Stimulated activated CD8-positive, alpha-beta memory T cell treated with anti-CD3 and anti-CD28 coated beads, Interleukin-15, amount 100 ng/mL, for 4 hours (primary cell): ENCODE measurements at places on chromosomes 6 and 20.

DNA sequence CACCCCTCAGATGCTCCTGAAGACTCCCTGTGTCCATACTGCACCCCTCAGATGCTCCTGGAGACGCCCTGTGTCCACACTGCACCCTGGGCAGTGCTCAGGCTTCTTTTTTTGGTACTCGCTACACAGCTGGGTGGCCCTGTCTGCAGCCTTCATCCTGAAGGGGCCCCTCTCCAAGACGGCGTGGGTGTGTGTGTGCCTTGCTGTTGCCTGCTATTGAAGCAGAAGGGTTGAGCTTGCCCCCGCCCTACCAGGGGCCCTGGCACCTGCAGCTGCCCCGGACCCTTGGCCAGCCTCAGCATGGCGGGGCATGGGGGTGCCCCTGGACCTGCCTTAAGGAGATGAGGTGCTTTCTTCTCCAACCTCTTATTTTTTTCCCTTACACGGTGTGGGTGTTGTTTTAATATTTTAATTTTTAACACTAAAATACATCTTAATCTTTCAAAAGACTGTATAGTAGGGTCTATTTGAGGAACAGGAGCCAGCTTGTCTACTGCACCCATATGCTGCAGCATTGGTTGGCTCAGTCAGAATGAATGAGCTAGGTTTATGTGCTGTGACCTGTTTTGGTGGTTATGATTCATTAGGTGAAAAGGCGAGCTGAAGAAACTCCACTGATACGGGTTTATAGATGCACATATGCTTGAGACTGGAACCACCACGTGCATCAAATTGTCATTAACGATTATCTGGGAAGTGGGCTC is 135.9 kb downstream of the AGPAT4 start:
- no peak for DNase-seq

GRCh38 chr6:4466769-4467480 is 309.3 kb upstream of the CDYL start:
- no peak for DNase-seq

- DNase-seq = no peak
Measured at GRCh38 chr20:51641866-51642265, 99.3 kb upstream of the NFATC2 start.

GRCh38 chr6:111254779-111255166 is 167.5 kb downstream of the SLC16A10 start:
- DNase-seq = no peak

DNA sequence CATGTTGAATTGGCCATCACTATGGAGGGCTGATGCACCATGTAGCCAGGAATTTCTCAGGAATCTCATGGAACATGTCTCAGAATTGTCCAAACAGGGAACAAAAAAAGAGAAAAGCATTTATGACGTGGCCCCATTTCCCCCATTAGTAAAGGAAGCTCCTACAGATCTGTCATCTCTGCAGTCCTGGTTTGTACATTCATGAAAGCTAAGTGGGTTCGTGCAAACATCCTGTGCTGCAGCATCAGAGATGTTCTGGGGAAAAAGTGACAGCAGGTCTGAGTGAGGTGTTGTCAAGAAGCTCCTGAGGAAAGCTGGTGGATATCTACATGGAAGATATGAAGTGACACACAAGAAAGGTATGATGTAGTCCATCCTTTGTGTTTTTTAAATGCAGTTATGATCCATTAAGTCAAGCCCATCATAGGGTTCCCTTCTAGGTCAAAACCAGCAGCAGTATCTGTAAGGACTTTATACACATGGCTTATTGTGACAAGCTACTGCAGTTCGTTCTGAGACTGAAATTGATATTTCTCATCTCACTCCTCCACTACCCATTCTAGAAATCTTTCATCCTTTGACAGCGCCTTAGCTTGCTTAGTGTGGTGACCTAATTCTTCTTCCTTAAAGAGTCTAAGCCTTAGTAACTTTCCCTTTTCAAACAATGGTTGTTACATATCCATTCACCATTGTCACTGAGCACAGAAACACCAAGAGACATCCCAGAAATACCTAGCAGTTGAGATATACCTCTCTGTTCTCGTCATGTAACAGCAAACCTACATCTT is 200.0 kb upstream of the TCF21 start:
- no peak for DNase-seq

GRCh38 chr6:131004387-131004755 is 58.7 kb downstream of the EPB41L2 start:
- no peak for DNase-seq

DNA sequence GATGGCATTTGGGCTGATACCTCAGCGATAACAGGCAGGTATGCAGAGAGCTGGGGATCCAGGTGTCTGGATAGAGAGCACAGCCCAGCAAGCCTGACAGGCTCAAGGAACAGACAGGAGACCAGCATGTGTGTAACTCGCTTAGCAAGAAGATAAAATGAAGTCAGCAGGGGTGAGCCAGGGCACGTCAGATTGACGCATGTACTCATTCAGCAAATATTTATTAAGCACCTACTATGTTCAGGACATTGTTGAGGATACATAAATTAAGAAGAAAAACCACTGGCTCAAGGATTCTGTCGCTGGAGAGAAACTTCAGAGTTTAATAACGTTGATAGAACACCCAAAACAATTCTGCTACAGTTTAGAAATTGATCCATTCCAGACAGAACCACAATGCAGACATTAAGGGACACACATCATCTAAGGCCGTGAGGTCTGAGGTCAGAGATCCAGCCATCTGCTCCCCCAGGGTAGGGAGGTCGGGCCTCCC is 1.0 kb upstream of the DUSP22 start:
- DNase-seq = no peak

- DNase-seq = no peak
Measured at GRCh38 chr20:61692479-61692878, 373.2 kb downstream of the TAF4 start.

GRCh38 chr20:31764641-31765305 is 25.7 kb downstream of the TPX2 start:
- no peak for DNase-seq

DNA sequence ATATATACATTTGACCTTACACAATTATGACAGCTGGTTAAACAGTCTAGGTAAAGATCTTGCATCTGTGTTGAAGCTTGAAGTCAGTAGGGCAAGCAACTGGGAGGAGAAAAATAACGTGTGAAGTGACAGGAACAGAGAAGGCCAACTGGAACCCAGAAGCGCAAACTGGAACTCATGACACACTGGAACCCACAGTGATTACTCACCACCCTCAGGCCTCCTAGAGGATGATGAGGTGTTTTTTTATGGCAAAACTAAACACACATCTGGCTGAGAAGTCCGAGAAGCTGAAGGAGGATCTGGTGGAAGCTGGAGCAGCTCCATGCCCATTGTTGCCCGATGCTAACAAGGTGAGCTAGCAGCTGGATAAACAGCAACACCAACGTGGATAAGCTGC is 108.1 kb downstream of the TMEM200A start:
- DNase-seq = no peak

GRCh38 chr6:138609801-138610430 is 110.6 kb upstream of the NHSL1 start:
- no peak for DNase-seq

DNA sequence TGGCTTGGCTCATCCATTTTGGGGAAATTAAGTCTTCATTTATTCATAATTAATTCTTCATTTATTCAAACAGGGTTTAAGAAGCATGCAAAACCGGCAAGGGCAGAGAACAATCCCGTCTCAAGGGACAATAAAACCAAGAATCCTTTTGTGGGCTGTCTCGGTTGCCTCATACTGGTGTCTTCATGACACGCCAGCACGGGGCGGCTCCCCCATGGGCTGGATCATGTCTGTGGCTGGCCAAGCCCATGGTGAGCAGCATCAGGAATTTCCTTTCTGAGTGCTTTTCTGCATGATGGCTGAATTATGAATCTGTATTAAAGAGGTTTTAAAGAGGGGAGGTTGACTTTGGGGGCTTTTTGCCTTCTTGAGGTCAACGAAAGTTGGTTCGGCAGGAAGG is 38.3 kb upstream of the DUSP22 start:
- DNase-seq = no peak

DNA sequence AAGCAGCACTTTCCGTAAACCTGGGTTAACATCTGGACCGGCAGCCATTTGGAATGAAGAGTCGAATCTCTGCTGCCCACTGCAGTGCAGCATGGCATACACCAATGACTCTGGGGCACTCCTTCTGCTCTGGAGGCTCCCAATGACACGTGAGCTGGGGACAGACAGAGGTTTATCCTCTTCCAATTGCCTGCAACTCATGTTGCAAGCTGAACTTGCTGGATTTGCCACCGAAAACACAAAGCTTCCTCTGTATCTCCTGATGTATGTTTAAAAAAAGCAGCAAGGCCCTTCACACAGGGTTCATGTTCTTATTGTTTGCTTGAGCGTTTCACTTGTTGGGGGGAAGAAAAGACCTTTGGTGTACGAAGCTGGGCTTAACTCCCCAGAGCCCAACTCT is 10.8 kb downstream of the NCOA5 start:
- no peak for DNase-seq

DNA sequence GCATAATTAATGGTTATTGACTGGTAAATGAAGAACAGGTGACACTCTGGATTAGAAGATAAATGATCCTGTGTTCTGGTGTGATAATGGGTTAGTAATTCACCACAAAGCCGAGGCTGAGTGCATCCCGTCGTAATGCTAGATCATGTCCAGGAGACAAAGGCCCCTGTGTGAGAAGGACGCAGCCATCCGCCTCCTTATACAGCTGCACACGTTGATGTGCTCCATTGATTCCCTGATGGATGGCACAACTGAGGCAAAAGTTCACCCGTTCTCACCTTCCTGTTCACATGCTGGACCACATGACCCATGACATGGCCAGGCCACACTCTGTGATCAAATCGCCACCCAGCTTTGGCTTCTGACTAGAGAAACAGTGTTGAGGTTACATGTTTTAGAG is 136.1 kb downstream of the FOXC1 start:
- no peak for DNase-seq

DNA sequence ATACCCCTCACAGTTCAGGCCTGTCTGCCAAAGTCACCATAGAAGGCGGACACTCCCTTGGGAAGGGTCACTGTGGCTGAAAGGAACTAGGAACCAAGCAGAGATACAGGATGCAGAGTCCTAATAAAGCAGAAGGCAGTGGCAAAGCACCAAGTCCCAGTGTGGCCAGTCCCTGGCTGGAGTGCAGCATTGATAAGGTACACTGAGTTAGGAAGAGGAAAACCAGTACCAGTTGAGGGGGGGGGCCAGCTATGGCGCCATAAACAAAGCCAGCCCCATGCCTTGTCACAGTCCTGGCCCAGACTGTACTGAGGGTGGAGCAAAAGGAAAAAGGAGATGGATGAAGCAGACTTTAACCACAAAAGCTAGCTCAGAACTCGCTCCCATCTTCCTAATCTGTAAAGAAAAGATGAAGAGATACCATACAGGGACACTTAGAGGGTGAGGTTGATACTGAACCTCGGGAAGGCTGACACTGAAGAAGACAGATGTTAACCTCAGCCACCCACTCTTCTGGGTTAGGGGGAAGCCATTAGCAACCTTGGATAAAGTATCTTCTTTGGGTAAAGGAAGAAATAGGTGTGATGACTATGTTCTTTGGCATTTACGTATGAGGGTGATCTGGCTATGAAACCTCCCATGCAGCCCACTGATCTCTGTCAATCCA is 7.8 kb downstream of the ABHD12 start:
- DNase-seq = no peak

GRCh38 chr6:151445482-151445881 is 6.4 kb downstream of the RMND1 start:
- DNase-seq = no peak

- DNase-seq = no peak
Measured at GRCh38 chr6:143859891-143860660, 4.2 kb upstream of the ZC2HC1B start.

GRCh38 chr20:57432862-57433491 is 41.8 kb downstream of the RBM38 start:
- peak; percentile 37 for DNase-seq

DNA sequence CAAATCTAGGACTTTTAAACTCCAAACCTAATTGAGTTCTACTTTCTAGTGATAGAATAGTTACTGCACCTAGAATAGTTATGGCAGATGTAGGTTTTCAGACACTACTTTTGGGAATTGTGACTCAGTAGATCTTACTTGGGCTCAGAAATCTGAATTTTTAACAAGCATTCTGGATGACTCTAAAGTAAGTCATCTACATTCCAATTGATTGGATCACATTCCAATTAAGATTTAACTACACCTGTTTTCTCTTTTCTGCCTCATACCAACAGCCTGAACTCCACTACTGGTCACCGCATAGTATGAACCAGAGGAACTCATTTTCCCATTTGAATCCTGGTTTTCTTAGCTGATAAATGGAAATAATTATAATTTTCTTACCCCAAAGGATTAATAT is 49.5 kb upstream of the TFAP2D start:
- no peak for DNase-seq

- DNase-seq = no peak
Measured at GRCh38 chr6:17894905-17895304, 92.5 kb downstream of the KIF13A start.

DNA sequence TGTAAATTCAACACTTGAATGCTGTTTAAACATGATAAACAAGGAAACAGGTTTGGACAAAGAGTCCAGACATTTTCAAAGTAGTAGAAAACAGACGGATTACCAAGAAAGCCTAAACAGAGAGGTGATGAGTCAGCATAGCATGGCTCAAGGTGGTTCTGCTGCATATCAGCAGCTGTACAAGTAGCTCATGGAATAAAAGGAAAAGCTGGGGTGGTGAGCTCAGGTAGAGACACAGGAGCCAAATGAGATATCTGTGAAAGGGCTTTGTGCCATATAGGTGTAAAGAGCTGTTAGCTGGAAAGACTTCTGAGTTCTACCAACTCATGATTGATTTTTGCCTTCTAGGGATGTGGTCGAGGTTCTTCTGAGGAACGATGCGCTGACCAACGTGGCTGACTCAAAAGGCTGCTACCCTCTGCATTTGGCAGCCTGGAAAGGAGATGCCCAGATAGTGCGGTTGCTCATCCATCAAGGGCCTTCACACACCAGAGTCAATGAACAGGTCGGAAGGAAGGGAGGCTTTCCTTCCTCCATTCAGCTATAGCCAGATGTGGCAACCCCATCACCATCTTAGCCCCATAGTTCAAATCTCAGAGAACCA is 80.7 kb downstream of the ANKS1A start:
- no peak for DNase-seq

DNA sequence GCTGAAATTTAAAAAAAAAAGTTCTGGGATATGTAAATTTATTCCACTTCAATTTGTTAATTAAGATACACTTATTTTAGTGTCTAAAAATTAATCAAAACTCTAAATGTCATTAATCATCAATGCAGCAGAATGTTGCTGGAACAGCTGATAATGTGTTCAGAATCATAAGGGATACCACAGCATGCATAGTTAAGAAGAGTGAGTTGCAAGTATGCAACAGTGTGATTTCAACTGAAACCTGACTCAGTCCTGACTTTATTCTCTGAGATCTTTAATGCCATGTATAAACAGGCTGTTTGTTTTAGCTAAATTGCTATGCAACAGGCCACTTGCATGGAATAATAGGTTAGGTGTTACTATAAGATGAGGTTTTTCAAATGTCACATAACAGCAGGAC is 1.4 kb downstream of the GRIK2 start:
- DNase-seq = no peak
